Lower leg skin (tissue), 4 donors: ENCODE measurements at places on chromosomes 16 and 17. TPM values are rescaled to one million over a fixed set of nuclear protein-coding genes. Genes with fewer than 3 reads are reported as not detected.

Gene ARL2BP
- 62.6 TPM for total RNA-seq

Gene TMEM235
- total RNA-seq: not detected

Gene FBXO39
- total RNA-seq: 0.88 TPM

Gene RNF222
- total RNA-seq: 14.7 TPM

Gene TLCD1
- 23.1 TPM for total RNA-seq

Gene C16orf92
- not detected for total RNA-seq

Gene FOXC2
- 0.32 TPM for total RNA-seq

Gene CA7
- total RNA-seq: not detected

Gene HID1
- 11.6 TPM for total RNA-seq

Gene HOXB3
- total RNA-seq: 2.1 TPM

Gene RHBDL3
- total RNA-seq: not detected

Gene KCTD2
- total RNA-seq: 22.5 TPM

Gene GCGR
- 0.16 TPM for total RNA-seq

Gene FXR2
- 34.8 TPM for total RNA-seq

Gene CHST6
- total RNA-seq: 0.16 TPM

Gene NOL3
- total RNA-seq: 84.3 TPM

Gene PRR15L
- 45.1 TPM for total RNA-seq

Gene INPP5K
- total RNA-seq: 105 TPM

Gene C17orf75
- 8.6 TPM for total RNA-seq

Gene PHF23
- 30.3 TPM for total RNA-seq

Gene METTL2A
- total RNA-seq: 15.4 TPM

Gene GUCY2D
- not detected for total RNA-seq

Gene IL21R
- 0.58 TPM for total RNA-seq

Gene SCNN1B
- total RNA-seq: 33.4 TPM

Gene KCNJ12
- 14.2 TPM for total RNA-seq

Gene TMC5
- total RNA-seq: 0.80 TPM

Gene TMC7
- 0.38 TPM for total RNA-seq

Gene WNK4
- total RNA-seq: 1.0 TPM

Gene SDR42E2
- not detected for total RNA-seq

Gene WIPF2
- total RNA-seq: 24.3 TPM

Gene DNAH2
- not detected for total RNA-seq

Gene BICDL2
- 87.2 TPM for total RNA-seq

Gene KRTAP1-1
- total RNA-seq: not detected

Gene DPEP1
- total RNA-seq: not detected

Gene SP6
- total RNA-seq: 21.9 TPM

Gene DOC2B
- total RNA-seq: 2.0 TPM

Gene ANKFN1
- total RNA-seq: 3.1 TPM

Gene CLEC18C
- total RNA-seq: 0.34 TPM

Gene KRT40
- total RNA-seq: not detected

Gene PYY
- total RNA-seq: not detected

Gene FMNL1
- total RNA-seq: 13.6 TPM
